Heart left ventricle (tissue), 16 donors: ENCODE measurements at places on chromosomes 5 and 9.

DNA sequence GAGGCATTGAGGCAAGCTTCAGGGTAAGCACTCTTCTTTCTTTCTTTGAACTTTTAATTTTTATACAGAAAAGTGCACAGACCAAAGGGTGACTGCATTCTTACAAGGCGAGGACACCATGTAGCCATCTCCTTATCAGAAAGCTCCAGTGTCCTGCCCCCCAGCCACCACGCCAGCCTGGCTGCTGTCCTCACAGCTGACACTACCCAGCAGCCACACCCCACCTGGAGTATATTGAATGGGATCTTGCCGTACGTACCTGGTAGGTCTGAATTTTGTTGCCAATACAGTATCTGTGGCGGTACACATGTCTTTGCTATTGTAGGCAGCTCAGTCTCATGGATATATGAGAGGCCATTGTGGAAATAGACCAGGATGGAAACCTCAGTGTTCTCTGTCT lies 284.0 kb upstream of the IRX2 start:
- DNase-seq: no peak

DNA sequence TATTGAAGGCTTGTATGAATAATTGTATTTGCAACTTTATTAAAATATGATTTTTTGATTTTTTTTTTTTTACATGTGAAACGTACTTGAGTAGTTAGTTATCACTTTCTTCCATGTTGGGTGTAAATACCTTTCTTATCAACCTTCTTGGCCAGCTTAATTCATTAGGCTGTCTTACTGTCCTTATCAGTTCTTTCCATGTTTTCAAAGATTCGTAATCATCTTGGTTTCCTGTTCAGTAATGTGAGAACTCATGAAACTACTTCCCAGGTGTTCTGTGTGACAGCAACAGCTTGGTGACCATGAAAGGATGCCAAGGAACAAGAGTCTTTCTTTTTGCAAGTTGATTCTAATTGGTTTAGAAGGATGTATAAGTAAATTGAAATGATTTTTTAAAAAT lies 100.0 kb downstream of the ADGRV1 start:
- DNase-seq: no peak

GRCh38 chr5:123089914-123090660 lies 1.0 kb downstream of the PRDM6 start:
- peak; percentile 68 for DNase-seq

DNA sequence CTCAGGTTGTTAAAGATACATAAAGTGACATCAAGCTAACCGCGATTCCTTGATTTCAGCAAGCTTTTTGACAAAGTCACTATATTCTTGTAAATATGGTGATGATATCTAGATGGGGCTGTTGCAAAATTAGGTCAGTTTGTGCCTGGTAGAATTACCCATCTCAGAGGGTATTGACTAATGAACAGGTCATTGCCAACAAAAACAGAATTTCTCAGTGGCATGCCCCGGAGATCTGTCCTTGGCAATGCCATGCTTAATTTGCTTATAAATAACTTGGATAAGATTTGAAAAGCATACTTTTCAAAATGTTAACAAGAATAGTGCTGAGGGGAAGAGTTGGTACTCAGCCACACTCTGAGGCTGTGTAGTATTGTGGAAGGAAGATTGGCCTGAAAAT lies 783.3 kb upstream of the SEMA6A start:
- DNase-seq: no peak

GRCh38 chr5:139524446-139524845 lies 36.7 kb upstream of the UBE2D2 start:
- no peak for DNase-seq

- DNase-seq: no peak
Measured at GRCh38 chr9:133134388-133135145, 13.5 kb upstream of the RALGDS start.

GRCh38 chr5:109723606-109724005 lies 33.9 kb downstream of the MAN2A1 start:
- DNase-seq: no peak

DNA sequence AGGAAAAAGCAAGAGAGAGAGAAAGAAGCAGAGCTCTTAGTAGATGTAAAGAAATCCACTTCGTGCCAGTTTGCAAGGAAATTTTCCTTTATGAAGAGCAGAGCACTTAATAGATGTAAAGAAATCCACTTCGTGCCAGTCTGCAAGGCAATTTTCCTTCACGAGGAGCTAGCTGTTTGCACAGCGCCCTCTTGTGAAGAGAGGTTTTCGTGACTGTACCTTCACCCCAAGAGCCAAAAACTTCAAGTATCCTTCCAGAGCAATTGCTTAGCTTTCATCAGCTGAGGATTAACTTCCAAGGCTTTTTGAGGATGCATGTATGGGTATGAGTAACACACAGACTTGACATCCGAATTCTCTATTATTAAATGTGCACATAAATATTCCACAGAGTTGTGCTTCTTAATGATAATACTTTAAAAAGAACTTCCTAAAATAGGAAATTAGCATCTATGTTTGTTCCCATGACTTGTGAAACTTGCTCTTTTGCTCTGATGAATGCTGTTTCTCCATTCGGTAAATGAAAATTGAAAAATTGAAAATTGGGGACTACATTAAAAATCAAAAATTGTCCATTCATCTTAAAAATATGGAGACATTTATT lies 525.6 kb downstream of the PDE4D start:
- DNase-seq: peak; percentile 66

GRCh38 chr9:126398403-126399058 lies 71.9 kb downstream of the MVB12B start:
- peak; percentile 70 for DNase-seq

GRCh38 chr9:37383393-37383792 lies 39.1 kb upstream of the GRHPR start:
- DNase-seq: no peak

GRCh38 chr5:99063737-99064136 lies 134.9 kb upstream of the CHD1 start:
- DNase-seq: no peak

- DNase-seq: no peak
Measured at GRCh38 chr9:15743512-15743911, 190.7 kb downstream of the CCDC171 start.

DNA sequence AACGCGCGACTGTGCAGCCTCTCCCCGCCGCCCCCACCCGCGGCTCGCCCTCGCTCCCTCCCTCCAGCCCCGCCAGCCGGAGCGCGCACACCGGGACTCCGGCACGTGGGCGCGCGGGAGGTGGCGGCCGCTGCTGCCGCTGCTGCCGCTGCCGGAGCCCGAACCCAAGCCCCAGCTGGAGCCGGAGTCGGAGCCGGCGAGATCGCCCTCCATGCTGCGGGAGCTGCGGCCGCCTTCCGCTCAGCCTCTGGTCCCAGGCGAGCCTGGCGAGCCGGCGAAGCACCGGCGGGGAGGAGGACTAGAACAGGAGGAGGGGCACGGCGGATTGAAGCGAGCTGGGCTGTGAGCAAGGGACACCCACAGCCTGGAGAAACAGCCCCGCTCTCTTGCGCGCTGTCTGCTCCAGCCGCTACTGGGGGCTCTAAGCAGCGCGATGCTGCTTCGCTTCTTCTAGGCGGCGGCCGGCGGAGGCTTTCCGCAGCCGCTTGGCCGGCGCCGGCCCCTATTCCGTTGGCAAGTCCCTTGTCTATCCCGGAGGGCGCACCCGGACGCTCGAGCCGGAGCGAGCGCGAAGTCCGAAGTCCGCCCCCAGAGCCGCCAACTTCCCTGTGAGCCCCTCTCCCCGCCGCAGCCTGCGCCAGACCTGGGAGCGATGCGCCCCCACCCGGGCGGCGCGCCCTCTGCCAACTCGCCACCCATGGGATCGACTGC lies 598.7 kb upstream of the SGCD start:
- DNase-seq: peak; percentile 78

DNA sequence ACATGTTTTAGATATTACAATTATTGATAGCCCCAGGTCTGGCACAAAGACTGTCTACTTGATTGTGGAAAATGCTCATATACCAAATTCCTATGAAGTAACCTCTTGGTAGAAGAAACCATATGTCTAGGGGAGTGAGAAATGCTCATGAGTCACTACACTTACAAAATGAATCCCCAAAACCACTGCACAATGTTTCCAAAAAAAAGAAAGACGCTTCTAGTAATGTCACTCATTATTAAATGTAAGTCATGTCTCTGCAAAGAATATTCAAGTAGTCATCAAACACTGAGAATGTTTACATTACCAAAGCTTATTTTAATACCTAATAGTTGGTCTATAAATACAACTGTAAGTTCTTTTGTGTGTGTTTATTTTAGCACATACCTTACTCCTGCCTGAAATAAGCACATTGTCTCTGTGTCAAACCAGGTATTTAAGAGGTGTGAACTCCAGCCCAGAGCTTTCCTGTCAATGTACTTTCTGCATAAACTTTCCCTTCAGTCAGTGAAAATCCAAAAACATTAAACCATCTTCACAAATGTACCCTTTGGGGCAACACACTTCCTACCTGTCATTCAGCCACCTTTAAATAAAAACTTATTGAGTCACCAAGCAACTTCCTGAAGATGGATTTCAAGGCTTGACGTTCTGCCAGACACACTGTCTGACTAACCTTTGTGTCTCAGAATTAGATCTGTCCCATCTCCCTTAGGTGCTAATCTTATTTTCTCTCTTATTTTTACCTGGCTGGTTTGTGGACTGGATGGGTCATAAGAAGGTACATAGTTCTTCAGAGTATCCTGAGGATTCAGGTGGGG lies 194.0 kb downstream of the NFIB start:
- DNase-seq: no peak

DNA sequence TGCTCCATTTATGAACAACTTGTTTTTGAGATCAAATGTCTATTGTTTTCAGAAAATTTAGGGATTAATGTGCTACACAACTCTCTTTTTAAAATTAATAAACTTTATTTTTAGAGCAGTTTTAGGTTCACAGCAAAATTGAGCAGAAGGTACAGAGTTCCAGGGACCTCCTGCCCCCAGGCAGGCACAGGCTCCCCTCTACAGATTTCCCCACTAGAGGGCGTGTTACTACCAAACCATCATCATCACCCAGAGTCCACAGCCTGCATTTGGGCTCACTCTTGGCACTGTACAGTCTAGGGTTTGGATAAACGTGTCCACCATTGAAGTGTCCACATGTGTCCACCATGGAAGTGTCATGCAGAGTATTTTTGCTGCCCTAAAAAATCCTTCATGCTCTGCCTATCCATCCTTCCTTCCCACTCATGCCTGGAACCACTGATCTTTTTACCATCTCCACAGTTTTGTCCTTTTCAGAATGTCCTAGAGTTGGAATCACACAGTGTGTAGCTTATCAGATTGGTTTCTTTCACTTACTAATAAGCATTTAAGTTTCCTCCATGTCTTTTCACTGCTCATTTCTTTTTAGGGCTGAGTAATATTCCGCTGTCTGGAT lies 61.7 kb downstream of the MRPL36 start:
- no peak for DNase-seq

- no peak for DNase-seq
Measured at GRCh38 chr5:106691701-106692100, 979.0 kb downstream of the EFNA5 start.

DNA sequence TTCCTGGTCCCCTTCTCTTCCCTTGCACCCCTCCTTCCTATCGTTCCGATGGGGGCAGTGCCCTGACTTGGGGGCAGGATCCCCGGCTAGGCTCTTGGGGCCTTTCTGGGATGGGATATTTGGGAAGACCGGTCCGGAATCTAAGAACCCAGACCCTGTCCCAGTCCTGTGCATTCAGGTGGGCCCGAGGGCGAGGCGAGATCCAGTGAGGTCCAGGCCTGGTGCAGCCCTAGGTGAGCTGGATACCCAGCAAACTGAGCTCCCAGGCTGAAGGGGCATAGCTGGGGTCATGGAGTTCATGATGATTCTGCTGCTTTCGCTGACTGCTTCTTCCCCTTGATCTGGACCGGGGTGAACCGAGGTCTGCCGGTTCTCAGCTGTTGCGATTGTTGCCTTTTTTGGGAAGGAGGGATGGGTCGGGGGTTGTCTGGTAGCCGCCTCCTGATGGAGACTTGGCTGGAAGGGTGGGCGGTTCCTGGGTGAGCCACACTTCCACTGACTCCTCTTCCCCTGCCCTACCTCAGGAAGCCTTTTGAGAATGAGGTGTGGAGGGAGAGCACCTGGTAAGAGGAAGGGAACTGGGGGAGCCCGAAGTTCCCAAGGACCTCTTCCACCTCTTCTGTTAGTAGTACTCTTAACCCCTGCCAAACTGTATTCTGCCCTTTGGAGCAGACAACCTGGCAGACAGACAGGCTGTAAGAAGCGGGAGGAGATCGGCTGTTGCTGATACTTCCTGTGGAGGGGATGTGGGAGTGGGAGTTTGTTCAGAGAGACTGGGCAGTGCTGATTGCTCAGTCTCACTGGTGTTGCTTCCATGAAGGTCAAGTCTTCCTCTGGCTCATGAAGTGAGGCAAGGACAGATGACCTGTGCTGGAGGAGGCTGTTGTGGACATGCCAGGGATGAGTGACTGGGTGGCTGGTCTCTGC lies 1.0 kb downstream of the LRRC8A start:
- DNase-seq: no peak

DNA sequence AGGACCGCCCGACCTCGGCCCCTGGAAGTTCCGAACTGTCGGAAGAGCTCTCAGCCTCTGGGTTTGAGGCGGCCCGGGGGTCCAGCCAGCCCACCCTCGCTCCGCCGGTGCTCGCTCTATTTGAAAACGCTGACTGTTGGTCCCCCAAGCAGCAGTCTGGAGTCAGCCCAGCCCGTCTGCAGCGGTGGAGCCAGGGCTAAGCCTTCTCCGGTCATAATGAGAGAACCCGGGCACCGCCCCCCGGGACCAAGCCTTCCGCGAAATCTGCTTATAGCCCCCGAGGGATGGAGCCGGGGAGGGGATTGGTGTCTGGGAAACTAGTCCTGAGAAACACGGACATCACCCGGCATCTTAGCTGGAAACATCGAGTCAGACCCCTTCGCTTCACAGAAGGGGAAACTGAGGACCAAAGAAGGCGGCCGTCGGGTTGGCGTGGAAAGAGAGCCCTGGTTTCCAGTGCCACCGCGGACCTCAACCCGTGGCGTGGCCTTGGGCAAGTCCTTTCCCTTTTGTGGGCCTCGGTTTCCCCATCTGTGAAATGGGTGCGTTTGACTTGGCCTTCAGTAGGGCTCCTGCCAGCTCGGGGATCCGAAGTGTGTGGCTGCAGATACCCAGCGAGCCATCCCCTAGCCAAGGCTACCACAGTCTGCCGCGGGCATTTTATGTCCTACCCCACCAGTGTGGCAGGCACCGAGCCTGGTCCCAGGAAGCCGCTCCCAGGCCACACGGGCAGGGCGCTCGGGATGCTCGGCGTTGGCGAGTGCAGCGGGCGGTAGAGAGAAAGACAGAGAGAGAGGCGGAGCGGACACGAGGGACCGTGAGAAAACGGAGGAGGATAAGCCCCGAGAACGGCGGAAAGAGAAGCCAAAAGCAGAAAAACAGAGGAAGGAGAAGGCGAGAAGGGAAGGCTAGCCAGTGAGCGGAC lies 857 bp downstream of the ADAM19 start:
- peak; percentile 42 for DNase-seq

- DNase-seq: no peak
Measured at GRCh38 chr5:125703616-125704015, 719.6 kb upstream of the GRAMD2B start.
